ENCODE measurements at places on chromosomes 13 and 19.

DNA sequence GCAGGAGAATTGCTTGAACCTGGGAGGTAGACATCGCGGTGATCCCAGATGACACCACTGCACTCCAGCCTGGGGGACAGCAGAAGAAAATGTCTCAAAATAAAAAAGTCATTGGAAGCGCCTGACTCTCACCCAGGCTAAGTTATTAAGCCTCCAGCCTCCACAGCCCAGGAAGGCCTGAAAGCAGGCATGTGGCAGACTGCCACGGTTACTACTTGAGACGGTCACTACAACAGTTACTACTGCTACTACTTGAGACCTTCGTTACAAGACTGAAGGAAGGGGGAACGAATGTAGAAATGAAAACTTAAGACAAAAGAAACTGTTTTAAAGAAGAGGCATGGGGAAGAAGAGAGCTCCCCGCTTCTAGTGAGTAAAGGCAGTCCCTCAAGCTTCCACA, 9.6 kb downstream of the PRR22 start:
- no peak for DNase-seq

DNA sequence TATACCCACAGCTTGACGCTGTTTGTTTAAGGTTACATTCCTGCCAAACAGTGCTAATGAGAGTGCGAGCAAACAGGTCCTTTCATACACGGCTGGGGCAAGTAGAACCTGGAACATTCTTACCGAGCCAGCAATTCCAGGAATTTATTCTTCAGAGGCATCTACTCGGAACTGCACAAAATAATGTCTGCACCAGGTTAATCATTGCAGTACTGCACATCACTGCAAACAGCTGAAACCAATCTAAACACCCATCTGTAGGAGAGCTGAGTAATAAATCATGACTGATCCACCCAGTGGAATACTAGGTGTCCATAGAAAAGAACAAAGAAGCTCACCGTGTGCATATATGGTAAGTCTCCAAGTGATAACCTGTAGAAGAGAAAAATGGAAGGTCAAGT, 1.2 kb upstream of the ZNF579 start:
- DNase-seq: no peak

- no peak for DNase-seq
Observed at GRCh38 chr19:43438291-43439031, 23.8 kb downstream of the TEX101 start.

- no peak for DNase-seq
Observed at GRCh38 chr13:55214841-55215345, 1925.8 kb upstream of the PRR20A start.

GRCh38 chr19:338421-338820, 6.2 kb downstream of the MIER2 start:
- DNase-seq: no peak

DNA sequence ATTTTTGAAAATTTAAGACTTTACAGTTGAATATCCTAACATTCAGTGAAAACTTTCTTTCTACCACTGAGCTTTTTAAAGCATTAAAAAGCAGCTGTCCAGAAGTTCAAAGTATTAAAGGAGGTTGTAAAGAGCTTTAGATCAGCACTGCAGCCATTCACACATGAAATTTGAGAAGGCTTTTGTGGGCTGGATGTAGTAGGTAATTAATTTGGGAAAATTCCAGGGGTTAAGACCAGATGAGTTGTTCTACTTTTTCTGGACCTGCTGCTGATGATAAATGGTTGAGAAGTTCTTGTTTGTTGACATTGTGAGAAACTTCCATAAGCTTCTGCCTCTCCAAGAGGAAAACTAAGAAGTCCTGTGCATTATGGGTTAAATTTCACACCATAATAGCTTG, 1779.6 kb upstream of the PRR20A start:
- DNase-seq: no peak

DNA sequence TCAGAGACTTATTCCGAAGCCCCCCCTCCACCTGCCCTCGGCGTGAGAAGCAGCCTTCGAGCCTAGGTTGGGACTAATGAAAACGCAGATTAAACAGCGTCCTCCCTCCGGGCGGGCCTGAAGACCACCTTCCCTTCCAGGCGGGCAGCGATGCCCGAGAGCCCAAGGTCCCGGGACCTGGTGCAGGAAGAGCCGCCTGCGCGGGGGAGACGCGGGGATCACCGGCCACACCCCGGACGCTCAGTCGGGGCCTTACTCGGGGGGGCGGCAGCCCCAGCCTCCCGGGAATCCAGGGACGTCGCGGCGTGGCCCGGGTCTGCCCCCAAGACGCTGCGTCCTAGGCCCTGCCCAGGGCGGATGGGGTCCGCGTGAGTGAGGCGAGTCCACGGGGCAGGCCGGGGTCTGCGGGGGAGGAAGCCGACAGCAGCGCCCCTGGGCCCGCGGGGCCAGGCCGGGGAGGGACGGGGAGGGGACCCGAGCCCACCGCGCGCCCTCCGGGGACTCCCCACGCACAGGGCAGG, 33.3 kb upstream of the SPACA7 start:
- DNase-seq: no peak

DNA sequence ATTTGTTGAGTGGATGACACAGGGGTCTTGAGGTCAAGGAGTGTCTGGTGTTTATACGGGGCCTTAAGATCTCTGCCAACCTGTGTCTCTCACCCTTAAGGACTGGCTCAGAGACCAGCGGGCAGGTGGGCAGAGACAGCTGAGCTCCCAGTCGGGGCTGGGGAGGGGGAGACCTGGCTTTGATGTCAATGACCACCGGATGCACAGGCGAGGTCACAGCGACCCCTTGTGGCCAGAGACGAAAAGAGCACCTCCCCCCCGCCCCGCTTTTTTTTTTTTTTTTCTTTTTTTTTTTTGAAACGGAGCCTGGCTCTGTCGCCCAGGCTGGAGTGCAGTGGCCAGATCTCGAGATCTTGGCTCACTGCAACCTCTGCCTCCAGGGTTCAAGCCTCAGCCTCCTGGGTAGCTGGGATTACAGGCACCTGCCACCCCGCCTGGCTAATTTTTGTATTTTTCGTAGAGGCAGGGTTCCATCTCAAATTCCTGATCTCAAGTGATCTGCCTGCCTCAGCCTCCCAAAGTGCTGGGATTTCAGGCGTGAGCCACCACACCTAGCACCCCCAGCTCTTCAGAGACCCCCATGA, 12.1 kb upstream of the KLK14 start:
- DNase-seq: peak; percentile 68

Measured in activated CD8-positive, alpha-beta memory T cell treated with anti-CD3 and anti-CD28 coated beads for 24 hours (primary cell).